ENCODE measurements at places on chromosomes 7 and 10. TPM values are rescaled to one million over a fixed set of nuclear protein-coding genes. Genes with fewer than 3 reads are reported as not detected.
A peak's percentile ranks its signal among the peaks of the same experiment; 100 is the strongest.

The LLCFC1 gene
- not detected for total RNA-seq

The PLEKHS1 gene
- not detected for total RNA-seq

DNA sequence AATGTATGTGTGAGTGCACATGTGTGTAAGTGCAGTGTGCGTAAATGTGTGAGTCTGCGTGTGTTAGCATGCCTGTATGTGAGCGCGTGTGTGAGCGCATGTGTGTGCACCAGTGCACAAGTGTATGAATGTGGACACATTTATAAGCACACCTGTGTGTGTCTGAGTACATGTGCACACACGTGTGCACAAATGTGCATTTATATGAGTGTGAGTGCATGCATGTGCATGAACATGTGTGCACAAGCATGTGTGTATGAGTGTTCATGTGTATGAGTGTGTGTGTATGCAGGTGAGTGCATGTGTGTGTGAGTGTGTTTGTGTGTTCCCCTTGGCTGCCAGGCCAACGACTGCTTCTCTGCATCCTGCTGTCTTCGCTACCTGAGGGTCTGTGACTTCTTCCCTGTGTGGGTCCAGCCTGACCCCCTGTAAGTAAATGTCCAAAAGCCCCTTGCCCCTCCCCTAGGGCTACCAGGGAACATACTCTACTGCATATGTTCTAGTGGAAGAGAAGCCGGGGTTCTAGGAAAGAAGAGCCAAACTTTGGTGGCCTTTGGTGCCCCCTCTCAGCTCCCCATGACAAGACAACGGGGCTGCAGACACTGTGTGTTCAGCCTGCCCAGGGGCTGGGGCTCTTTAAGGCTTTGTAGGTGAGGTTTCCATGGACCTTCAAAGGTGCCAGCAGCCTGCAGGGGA, 17.0 kb downstream of the GOLGA7B start:
- no peak for DNase-seq

- no peak for DNase-seq
Observed at GRCh38 chr10:19247843-19248242, 199.2 kb downstream of the MALRD1 start.

GRCh38 chr10:68348265-68348741, 15.6 kb upstream of the PBLD start:
- peak; percentile 36 for DNase-seq

DNA sequence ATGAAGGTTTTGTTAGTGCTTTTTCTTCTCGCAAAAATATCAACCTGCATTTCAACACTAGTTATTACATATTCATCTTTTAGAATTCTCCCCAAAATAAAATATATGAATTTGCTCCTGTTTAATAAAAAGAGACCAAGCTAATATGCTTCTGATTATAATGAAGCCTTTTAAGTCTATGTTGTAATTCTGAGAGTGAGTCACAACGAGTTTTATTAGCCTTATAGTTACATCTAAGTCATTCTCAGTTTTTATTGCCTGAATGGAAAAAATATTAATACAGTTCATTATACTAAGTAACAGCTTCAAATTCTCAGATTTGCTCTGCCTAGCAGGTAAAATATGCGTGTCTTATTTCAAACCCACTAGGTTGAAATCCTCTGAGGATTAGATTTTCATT, 152.4 kb upstream of the CELF2 start:
- no peak for DNase-seq

DNA sequence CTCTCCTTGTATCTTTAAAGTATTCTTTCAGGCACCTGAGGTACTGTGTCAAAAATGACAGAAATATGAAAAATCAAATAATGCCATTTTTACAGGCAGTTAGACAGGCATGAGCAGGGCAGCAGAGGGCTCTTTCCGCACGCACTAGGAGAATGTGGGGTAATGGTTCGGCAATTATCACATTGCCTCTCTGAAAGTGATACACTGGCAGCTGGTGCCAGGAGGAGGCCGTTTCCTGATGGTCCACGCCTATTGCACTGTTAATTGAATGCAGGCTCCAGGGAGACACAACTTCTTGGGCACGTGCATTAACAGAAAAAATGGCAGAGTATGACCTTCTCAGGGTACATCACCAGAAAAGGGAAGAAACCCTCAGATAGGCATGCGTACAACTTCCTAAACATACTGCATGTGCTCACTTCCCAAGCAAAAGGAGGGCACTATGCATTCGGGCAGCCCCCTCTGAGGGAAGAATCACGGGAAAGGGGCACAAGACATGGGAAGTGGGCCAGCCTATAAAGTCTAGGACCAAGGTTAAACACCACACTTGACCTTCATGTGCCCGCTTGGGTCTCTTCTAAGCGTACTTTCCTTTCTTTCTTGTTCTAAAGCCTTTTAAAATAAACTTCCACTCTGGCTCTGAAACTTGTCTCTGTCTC, 161.7 kb downstream of the TNS3 start:
- no peak for DNase-seq

GRCh38 chr7:88522771-88523293, 216.1 kb upstream of the STEAP4 start:
- DNase-seq: no peak

DNA sequence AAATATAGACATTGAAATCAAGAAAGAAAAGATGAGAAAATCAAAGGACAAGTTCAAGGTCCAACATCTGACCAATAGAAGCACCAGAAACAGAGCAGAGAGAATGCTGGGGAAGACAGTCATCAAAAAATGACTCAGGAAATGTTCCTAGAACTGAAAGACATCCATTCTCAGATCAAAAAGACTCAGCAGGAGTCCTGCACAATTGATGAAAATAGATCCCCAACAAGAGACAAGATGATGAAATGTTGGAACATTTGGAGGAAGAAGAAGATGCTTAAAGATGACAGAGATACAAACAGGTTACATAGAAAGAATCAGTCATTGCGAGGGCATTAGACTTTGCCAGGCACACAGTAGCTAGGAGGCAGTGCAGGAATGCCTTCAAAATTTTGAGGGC, 30.0 kb upstream of the EIF5AL1 start:
- DNase-seq: no peak

DNA sequence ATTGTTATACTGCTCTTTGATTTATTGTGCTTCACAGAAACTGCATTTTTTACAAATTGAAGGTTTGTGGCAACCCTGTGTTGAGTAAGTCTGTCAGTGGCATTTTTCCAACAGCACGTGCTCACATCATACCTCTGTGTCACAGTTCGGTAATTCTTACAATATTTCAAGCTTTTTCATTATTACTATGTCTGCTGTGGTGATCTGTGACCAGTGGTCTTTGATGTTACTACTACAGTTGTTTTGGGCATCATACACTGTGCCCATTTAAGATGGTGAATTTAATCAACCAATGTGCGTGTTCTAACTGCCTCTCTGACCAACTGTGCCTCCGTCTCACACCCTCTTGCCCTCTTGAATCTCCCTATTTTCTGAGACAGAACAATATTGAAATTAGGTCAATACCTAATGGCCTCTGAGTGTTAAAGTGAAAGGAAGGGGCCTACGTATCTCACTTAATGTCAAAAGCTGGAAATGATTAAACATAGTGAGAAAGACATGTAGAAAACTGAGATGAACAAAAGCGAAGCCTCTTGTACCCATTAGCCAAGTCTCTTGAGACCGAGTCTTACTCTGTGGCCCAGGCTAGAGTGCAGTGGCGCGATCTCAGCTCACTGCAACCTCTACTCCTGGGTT, 20.2 kb upstream of the ASL start:
- no peak for DNase-seq

DNA sequence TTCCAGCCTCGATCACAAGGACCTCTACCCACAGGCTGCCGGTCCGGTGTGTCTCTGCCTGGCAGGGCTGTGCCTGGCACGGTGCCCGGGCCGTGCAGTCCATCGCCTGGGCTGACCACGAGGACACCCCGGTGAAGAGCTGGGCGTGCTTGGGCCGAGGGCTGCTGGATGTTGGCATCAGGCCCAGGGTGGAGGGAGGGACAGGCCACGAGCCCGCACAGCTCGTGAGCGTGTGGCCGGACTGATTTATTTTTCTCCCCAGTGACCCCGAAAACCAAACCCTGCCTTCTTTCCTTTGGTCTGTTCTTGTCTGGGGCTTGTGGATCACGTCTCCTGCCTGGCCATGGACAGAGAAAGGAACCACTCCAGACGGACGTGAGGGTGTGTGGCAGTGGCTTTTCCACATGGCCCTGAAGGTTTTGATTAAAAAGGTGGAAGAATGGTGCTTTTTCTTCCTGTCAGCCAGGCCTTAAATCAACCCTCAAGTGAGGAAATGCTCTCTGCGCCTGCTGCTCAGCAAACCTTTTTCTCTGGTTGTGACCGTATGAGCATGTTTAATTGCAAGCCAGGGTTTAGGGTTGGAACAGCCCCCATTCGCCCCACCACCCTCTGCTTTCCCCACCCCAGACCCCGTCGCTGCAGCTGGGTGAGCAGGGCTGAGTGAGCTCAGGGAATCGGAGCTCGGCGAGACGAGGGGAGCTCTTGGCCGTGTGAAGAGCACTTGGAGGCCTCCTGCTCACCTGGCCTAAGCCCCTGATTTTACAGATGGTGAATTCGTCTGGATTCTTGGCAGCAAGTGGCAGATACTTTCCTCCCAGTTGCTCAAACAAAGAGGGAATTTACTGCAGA, 130.1 kb downstream of the RGS10 start:
- DNase-seq: no peak
